ENCODE measurements at places on chromosomes 4 and X.

DNA sequence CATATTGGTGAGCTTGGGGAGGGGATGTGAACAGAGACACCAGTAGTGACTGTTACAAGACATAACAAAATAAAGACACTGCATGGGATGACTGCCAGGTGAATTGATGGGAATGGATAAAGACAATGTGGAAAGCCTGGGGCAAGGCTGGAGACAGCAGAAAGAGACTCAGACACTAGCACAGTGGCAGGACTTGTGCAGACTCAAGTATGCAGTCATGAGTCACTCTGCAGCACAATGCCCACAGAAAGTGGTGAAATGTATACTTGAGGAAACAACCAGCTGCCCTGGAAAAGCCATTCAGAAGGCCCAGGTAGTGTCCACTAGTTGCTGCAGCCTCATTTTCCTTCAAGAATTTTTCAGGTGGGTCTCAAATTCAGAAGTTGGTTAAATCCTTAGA, 452.3 kb downstream of the MID1IP1 start:
- no peak for DNase-seq

DNA sequence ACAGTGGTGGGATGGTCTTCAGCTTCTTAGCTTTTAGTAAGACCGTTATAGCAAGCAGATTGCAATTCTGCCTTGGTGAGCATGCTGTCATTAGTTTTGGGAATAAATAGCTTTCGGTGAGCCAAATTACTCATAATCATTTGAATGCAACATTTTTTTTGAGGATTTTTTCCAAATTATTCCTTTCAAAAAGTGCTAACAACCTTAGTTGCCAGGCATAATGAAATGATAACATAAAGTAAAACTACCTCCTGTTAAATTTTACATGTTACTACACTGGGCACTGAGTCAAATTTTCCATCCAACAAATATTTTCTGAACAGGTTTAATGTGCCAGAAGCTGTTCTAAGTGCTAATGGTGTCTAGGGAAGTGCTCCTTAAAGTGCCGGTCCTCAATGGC, 15.8 kb upstream of the NPFFR2 start:
- DNase-seq, result no peak

GRCh38 chr4:11599064-11599463, 170.4 kb upstream of the HS3ST1 start:
- no peak for DNase-seq

DNA sequence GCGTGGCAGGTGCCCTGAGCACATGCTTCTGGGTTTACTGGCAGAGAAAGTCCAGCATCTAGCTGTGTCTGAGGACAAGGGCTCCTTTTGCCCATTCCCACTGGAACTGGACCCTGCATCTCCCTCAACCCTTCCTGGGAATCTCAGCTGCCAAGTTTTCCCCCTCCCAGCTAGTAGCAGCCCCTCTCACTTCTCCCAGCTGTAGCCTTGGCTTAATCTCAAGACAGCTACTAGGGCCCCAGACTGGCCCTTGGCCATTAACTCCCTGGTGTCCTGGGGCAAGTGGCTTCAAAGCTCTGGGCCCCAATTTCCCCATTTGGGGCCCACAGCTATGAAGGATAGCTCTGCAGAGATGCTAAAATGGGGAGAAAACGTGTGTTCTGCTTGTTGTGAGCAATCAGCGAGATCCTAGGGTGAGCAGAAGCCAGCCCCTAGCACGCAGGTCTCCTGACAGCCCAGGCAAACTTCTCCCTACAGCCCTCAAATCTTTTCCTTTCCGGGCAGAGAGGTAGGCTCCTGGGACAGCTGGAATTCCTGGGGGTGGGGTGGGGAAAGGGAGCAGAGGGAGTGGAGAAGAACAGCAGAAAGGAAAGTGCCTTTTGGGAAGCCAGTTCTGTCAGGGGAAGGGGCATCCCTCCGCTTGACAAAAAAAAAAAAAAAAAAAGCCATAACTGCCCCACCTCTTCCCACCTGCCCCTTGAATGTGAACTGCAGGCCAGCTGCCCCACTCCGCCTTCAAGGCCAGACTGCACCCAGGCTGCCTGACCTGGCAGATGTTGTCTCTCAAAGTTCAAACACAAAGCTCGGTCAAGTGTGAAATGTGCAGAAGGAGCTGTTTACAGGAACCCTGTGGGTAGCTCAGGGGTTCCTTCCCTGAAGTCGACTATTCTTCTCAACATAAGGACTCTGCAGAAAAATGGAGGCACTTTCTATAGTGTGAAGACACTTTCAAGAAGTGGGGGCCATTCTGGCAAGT, 16.6 kb downstream of the FGD1 start:
- DNase-seq, result peak; percentile 54

GRCh38 chrX:24113181-24113580, 36.3 kb upstream of the ZFX start:
- DNase-seq, result no peak

DNA sequence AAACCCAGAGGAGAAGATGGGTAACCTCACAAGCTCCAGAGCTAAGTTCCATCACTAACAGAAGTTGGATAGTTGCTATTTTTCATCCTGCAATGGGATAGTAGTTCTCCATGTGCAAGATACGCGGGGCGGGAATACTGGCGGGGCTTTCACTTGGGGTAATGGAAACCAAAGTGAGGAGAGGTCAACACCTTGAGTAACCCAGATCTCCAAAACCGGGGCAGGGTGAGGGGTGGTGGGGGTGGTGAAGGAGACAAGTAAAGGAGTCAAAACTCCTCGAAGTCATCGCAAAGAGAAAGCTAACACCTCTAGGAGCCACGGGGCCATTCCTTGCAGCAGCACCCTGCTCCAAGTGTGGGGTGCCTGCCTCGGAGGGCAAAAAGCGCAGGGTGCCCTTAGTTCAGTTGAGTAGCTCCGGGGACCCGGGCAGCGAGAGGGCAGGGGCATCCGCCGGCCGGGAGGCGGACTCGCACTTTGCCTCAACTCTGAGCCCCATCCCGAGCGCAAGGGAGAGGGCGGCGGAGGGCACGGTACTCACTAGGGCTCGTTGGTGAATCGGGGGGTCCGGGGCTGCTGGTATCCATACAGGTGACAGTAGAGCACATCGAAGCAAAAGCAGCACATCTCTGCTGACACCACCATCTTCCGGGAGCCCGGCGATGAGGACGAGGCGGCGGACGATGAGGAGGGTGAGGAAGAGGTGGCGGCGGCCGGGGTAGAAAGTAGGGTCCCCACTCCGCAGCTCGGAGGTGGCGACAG, 645 bp downstream of the AMMECR1 start:
- DNase-seq, result peak; percentile 82

DNA sequence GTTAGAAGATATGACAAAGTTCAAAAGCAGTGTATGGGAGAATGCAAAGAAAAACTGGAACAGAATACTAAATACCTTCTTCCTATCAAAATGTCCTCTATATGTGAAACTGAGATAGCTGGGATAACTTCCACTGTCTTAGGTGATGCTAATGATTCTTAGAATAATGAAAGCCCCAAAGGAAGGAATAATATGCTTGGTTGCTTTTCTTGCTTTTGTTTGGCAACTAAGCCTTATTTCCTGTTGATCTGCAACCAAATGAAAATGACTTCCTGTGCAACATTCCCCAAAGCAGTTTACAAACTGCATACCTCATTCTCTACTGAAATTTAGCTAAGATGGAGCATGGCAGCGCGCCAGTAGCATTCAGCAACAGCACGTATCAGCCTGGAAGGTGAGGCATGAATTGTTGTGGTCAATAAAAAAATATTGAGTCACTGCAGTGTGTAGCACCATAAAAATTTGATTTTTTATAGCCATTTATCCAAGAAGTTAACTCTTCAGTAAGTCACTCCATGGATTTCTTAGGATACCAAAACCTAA, 18.7 kb downstream of the NDNF start:
- no peak for DNase-seq

GRCh38 chrX:149504226-149504914, 736 bp downstream of the IDS start:
- no peak for DNase-seq

GRCh38 chr4:54447304-54447703, 210.5 kb upstream of the KIT start:
- DNase-seq, result no peak

DNA sequence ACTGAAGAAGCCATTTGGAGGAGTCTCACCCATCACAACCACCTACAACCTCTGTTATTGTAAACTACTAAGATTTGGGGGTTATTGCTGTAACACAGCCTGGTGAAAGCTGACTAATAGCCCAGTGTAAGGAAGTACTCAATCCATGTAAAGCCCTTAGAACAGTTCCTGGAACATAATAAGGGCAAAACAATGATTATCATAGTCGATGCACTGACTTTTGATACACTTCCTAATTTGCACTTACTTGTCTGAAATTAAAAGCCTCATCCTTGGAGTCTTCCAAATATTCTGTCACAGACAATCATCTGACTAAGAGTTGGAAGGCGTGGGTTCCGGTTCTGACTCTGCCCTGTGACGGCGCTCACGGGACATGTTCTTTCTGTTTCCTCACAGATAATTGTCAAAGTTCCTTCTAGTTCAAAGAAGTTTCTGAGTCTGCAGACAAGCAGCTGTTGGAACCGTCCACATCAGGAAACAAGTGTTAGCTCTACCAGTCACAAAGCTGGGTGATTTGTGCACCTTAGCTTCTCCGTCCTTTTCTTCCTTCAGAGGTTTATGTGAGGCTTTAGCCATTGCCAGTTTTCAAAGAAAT, 33.4 kb upstream of the RASGEF1B start:
- DNase-seq, result peak; percentile 91

DNA sequence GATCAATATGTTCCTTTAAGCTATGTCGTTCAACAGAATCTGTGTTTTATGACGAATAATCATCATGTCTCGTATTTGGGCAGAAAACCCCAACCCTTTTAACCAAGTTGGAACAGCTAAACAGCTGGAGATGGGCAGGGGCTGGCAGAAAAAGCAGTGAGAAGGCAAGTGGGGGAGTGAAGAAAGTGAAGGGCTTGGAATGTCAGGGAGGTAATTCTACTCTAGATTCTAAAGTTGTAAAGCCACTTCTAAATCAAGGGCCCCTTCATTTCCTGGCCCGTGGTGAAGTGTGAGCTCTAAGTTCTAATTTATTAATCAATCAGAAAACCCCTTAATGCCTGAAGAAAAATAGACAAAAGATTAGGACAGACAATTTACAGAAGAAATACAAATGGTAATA, 20.4 kb downstream of the SASH3 start:
- DNase-seq, result no peak

- DNase-seq, result no peak
Observed at GRCh38 chr4:103156106-103156505, 42.0 kb downstream of the CENPE start.

DNA sequence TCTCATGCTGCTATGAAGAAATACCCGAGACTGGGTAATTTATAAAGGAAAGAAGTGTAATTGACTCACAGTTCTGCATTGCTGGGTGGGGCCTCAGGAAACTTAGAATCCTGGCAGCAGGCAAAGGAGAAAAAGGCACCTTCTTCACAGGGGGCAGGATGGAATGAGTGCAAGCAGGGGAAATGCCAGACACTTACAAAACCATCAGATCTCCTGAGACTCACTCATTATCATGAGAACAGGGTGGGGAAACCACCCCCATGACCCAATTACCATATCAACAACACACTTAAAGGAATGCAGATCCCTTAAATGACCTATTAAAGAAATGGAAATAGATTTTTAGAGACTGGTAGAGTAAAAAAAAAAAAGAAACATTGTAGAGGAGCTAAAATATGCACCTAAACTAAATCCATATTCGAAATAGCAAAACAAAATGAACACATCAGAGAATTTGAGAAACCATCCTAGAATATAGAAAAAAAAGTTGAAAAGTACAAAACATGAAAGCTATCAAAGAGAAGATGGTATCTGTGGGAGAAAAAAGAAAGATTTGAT, 104.3 kb upstream of the UGT8 start:
- DNase-seq, result no peak

DNA sequence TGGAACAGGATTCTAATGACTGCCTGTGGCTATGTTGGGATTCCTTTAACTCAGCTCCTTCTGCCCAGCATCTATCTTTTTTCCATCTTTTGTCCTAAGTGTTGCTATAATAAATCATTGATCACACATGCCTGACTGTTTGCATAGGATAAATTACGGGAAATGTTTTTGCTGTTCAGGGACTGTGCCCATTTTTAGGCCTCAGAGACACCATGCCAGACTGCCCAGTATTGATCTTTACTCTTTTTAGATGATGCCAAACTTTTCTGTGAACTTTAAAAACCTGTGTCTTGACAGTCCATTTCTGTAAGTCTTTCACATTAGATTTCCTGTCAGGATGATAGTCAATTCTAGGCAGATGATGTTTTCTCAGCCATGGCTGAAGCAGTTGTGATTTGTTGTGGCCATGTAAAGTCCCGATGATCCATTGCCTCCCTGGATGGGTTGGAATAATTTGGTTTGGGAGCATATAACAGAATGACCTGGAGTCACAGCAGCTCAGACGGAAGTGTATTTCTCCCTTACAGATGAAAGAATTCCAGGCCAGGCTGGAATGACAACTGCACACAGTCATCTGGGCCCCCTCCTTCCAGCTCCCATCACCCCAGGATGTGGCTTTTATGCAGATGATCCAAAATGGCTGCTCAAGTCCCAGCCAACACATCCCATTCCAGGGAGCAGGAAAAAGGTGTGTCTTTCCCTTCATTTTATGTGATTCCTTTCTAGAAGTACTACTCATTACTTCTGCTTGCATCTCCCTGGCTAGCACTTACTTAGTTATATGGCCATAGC, 3.4 kb downstream of the HTT-AS start:
- DNase-seq, result no peak

GRCh38 chr4:69568787-69569186, 70.7 kb downstream of the UGT2A2 start:
- DNase-seq, result no peak

DNA sequence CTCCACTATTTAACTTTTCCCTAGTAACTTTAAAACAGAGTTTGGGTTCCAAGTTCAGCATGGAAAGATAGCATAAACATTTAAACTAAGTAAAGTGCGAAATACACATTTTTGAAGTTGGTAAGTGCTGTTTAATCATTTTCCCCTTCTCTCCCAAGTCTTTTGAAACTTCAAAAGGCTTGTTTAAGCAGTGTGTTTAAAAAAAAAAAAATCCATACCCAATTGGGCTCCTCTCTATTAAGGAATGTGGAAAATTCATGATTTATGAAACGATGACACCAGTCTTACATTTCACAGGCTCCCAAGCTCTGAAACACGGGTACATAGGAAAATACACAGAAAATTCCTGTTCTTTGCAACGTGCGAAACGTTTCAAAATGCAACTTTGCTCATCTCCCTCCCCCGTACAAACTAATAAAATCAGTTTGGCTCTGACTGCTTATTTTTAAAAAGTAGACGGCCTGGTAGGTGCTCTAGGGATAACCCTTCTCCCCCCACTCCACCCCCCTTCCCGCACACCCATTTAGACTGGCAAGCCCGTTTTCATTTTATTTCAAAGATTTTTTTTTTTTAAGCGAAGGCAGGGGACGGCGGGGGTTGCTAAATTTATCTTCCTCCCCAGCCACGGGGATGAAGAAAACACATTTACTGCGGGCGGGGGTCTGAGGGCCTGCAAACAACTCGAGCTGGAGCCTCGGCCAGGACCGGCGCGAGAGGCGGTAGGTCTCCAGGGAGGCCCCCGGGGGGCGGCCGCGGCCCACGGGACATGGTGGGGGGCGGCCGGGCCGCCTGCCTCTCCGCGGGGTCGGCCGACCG, 786 bp upstream of the ZFX start:
- DNase-seq, result no peak

DNA sequence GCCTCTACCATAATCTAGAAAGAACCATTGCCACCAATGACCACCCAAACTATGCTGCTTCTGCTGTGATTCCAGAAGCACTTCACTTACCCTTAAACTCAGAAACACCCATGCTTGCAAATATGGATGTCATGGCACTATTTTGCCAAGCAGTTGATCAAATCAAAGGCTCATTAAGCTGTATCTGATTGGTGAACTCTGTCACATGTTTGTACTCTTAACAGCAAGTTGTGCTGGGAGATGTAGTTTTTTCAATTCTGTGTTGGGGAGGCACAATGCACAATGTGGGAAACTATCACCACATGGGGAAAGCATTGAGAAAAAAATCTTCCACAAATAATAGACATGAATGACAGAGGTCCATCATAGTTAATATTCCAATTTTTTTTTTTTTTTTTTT, 19.2 kb upstream of the SPCS3 start:
- DNase-seq, result no peak

Data from posterior vena cava (tissue), 2 donors.